Stimulated activated CD8-positive, alpha-beta memory T cell treated with anti-CD3 and anti-CD28 coated beads, Interleukin-4, amount 100 ng/mL, for 4 hours (primary cell): ENCODE measurements at places on chromosomes 6 and 20.

DNA sequence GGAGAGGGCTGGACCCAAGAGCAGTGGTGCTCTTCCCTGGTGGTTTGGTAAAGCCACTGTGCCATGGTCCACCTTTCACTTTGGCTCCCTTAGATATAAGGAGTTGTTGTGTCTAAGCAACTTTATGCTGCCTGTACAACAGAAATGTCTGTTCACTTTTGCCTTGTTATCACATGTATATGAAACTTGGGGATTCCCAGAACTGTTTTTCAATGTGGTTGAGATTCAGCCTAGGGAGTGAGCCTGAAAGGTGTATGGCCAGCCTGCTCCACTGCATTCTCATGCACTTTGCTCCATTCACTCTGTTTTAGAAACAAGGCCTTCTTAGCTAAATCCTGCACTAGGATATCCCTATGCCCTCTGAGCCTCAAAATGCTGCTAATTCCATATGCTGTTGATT is 234.5 kb upstream of the THEMIS start:
- DNase-seq, result no peak

- no peak for DNase-seq
These were observed 120.2 kb downstream of the JARID2 start for GRCh38 chr6:15366003-15366535.

GRCh38 chr20:4073852-4074741 is 58.7 kb upstream of the RNF24 start:
- no peak for DNase-seq

DNA sequence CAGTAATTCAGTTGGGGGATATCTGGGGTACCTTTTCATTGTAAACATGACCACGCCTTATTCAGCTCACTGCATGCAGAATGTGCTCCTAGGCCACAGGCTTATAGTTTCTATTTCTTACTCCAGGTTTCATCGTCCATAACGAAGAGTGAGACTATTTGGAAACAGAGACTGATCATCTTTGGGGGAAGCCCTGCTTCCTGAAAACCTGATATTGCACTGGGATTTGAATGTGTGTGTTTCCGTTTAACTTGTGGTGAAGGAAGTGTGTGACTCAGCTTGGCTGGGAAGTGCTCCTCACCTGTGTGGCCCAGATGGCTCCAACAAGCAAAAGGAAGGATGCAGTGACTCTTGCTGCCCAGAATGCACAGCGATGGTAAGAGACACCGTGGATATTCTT is 19.6 kb upstream of the LTV1 start:
- DNase-seq, result no peak

GRCh38 chr6:3669916-3670315 is 81.6 kb downstream of the PXDC1 start:
- no peak for DNase-seq

DNA sequence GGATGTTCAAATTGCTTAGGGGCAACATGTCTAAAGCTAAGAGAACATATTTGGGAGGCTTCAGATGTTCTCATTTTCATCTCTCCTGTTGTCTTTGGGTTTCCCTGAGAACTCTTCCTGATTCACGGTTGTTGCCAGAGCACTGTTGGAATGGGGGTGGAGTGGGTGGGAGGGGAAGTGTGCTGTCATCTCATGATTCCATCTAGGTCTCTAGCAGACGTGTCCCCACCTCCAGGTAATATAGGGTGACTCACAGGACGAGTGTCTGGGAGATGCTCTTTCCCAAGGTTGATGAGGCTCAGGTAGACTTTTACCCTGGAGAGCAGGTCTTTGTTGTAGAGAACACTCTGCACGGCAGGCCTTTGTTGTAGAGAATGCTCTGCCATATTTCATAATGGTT is 636.9 kb downstream of the QKI start:
- DNase-seq, result no peak

DNA sequence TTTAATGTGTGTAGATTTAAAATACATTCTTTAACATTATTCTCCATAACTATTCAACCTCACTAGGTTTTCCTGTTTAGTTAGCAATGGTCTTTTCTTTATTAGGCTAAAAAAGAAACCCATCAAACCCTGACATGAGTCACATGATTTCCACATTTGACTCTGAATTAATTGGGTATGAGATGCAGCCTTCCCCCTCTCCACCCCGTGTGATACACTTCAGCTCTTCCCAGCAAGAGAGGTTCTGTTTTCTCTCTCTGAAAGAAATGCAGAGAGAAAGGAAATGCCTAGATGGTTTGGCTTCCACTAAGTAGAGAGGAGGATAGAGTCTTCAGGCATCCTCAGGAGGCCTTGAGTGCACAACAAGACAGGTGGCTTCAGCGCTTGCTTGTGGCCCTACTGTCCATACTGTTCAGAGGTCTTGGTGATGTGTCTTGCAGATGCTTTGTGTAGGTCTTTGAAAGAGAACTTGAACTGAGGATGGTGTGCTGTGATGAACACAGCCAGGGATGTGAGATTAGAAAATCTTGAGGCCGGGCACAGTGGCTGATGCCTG is 17.3 kb downstream of the FARS2 start:
- no peak for DNase-seq
